ENCODE measurements at places on chromosomes 2 and 18.

- no peak for DNase-seq
Observed at GRCh38 chr2:127783101-127783500, 27.9 kb downstream of the WDR33 start.

DNA sequence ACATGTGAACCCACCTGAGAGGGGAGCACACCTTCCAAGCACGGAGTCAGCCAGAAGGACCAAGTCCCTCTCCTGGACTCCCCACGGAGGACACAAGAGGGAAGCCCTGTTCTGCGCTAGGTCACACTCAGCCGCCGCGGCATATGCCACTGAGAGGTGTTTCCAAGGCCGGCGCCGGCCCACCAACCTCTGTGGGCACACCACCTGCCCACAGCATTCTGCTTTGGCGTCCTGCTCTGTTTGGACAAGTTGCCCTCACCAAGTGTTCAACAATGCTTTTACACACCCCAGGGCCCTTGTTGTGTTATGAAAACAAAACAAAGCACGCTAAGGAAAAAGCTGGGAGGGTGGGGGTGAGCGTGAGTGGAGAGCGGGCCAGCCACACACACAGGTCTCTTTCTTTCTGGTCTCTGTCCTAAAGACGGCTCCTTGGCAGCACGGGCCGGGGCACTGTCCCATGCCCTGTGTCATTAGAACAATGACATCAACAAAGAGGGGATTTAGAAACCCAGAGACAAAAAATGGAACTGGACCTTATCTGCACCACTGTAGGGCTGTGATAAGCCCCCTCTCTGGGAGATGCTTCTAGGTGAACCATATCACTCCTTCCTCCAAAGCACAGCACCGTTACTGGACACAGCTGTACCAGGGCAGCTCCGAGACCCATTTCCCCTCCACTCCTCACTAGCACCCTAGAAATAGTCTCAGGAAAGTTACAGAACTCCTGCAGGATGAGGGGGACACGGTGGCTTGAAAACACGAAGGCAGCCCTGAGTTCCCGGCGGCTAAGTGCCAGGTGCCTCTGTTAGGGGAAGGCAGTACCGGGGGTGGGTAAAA is 17.0 kb downstream of the SMAD7 start:
- DNase-seq, result no peak

DNA sequence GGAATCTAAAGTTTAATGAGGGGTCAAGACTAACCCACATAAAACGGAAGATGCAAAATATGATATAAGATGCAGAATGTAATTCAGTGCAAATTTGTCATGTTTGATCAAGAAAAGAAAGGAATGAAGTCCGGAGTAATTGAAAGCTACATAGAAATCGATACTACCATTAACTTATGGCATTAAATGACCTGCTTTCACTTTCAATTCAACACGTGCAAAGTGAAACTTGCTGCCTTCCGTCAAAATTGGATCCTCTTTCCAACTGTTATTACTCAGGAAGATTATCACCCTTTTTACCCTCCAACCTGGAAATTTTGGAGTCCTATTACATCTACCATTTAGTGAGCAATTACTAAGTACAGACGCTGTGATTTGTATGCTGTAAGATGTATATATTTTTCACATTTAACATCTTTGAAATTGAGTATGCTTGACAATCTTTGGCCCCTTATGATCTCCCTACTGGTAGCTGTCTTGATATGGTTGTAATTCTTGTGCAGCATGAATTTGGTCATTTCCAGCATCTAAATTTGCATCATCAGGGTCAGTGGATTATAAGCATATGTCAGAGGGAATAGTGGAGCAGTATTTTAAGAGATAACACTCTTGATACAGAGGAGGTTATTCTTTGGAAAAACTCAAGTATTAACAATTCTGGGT is 18.6 kb downstream of the UNC80 start:
- DNase-seq, result no peak

GRCh38 chr2:16219292-16219975 is 279.1 kb downstream of the MYCN start:
- DNase-seq, result no peak

GRCh38 chr2:588074-588645 is 89.0 kb downstream of the TMEM18 start:
- no peak for DNase-seq

GRCh38 chr2:1751767-1752725 is 7.7 kb upstream of the PXDN start:
- DNase-seq, result no peak

GRCh38 chr2:13616616-13617015 is 899.9 kb downstream of the TRIB2 start:
- DNase-seq, result no peak

DNA sequence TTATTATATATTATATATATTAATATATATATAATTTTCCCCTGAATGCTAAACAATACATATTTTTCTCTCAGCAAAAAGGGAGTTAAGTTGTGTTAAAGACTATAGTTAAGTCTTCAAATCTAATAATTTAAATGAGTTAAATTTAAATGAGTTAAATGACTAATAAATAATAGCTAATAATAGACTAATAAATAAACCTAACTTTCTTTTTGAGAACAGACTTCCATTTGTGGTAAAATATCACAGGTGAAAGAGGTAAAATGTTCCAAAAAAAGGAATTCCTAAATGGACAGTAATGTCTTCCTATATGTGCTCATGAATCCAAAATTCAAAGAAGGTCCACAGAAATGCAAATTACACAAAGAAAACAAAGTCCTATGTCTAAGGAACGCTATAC is 74.6 kb downstream of the SLC25A12 start:
- DNase-seq, result no peak

DNA sequence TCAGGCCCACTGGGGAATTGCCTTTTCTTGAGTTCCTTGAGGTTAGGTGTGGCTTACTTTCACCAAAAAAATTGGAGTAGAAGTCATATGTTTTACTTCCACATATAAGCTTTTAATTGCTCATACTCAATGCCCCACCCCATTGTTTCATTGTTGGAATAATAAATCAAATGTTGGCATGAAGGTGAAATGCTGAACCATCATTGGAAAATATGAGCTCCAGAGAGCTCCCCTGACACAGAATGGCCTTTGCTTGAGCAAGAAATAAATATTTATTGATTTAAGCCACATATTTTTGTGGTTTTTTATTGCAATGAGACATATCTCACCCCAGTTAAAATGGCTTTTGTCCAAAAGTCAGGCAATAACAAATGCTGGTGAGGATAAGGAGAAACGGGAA is 167.3 kb upstream of the SRD5A2 start:
- no peak for DNase-seq

DNA sequence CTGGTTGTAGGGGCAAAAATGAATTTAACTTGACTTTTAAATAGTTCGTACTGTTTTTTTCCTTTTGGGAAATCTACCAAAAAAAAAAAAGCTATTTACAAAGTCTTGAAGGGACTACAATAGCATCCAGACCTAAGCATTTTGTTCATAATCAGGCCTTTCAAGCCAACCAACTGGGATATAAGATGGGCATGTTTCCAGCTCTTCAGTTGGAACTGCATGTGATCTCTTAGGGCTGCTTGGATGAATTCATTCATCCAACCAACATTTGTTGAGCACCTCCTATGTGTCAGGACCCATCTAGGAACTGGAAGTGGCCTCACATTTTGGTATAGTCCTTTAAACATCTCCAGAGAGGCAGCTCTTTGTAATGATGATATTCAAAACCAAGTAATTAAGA is 98.6 kb downstream of the AAK1 start:
- DNase-seq, result no peak

DNA sequence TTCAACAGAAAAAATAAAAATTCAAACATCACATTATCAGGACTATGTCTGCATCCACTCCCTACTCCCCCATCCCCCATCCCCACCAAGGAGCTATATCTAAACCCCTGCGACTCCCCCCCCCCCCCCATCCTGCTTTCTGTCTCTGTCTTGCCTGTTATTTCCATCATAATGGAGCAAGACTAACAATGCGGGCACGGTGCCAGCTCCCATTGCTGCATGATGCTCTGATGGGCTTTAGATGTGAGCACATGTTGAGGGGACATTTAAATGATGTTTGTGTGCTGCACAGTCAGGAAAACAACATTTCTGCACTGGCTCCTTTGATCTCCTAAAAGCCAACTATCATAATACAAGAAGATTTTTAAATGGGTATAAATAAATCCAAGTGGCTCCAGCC is 644.2 kb upstream of the SETBP1 start:
- DNase-seq, result no peak

- DNase-seq, result no peak
Observed at GRCh38 chr18:79355433-79356335, 40.0 kb upstream of the NFATC1 start.

- no peak for DNase-seq
Observed at GRCh38 chr2:1650085-1650872, 94.0 kb downstream of the PXDN start.

DNA sequence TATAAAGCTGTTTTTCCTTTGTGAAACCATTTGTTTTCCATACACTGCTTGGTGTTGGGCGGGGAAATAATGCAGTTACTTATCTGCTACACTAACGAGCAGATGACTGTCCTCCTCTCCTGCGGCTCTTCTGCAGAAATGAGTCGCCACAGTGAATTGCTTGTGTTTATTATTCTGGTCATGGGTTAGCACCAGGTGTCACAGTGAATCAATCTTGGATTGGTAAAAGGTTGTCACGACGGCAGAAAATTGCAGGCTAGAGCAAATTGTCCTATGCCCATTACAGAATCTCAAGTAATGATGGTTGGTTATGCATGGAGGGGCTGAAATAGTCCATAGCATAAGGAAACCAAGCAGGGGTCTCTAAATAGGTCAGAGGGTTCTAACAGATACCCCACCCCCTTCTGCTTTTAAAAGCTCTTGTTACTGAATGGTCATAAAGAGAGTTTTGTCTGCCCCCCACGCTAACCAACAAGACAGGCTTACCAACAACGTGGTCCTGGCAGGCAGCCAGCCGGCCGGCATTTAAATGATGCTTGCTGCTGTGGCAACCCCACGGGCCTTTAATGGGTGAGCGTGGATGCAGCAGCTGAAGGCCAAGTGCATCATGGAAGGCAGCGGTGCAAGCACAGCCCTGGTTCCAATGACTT is 29.5 kb downstream of the RAB31 start:
- DNase-seq, result no peak
